Stimulated activated CD8-positive, alpha-beta memory T cell treated with anti-CD3 and anti-CD28 coated beads, Interleukin-2, amount 100 ng/mL, for 1 hour (primary cell): ENCODE measurements at places on chromosomes 16 and 17.

DNA sequence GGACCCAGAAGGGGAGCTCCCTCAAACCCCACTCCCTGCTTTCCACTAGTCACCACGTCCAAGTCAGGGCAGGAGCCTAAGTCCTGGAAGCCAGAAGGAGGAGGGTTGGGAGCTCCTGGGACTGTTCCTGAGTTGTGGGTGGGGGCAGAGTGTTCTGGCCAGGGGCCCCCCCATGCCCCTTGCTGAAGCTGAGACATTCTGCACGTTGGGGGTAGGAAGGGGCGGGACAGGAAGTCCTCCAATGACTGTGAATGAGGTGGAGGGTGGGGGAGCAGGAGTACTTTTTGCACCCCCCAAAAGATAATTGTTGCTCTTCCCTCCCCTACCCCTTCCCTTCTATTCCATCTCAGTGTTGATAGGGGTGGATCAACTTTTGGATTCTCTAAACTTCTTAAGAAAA is 21.4 kb upstream of the C17orf113 start:
- no peak for DNase-seq

GRCh38 chr17:77153999-77154586 is 13.3 kb downstream of the SEC14L1 start:
- DNase-seq: no peak

DNA sequence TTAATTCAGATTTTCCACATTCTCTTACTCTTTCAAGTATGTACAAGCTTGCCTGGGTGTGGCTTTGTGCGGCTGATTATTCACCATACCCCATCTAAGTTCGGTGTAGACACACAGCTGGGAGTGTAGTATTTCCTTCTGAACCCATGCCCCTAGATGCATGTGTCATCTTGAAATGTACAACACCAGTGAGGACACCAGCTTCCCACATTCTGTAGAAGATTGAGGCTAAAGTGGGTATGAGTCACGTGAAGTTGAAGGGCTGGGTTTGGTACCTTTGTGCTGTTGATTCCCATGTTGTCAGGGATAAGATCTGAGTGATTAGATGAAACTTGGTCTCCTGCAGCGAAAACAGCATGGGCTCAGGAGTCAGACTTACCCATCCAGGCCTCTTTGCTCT is 14.6 kb upstream of the DHX8 start:
- no peak for DNase-seq

- no peak for DNase-seq
Measured at GRCh38 chr16:55273356-55273755, 50.6 kb upstream of the IRX6 start.

- DNase-seq: no peak
Measured at GRCh38 chr16:87691686-87692079, 74.1 kb downstream of the KLHDC4 start.

DNA sequence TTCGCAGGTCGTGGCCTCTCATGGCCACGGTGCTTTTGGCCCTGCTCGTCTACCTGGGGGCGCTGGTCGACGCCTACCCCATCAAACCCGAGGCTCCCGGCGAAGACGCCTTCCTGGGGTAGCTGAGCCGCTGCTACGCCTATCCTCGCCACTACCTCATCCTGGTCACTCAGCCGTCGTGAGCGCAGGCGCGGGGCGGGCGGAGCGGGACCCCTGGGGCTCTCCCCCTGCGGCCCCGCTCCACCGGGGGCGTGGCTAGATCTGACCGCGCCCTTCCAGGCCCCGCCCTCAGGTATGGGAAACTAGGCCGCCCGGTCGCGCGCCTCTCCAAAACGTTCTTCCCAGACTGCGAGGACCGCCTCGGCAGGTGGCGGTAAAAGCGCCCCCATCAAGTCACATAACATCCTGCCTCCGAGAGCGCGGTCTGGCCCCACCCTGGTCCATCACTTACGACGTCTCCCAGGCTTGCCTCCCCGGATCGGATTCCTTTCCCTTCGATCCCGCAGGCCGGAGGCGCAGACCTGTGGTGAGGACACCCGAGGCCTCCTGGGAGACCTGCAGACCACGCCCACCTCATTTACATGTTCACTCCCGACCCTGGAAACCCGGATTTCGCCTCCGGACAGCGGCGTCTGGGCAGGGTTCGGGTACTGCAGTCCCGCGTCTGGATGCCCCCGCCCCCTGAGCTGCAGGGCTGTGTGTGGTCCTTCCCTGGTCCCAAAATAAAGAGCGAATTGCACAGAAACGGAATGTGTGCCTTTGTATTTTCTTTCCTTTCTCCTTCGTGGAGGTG is 91.5 kb upstream of the TMEM97 start:
- no peak for DNase-seq

DNA sequence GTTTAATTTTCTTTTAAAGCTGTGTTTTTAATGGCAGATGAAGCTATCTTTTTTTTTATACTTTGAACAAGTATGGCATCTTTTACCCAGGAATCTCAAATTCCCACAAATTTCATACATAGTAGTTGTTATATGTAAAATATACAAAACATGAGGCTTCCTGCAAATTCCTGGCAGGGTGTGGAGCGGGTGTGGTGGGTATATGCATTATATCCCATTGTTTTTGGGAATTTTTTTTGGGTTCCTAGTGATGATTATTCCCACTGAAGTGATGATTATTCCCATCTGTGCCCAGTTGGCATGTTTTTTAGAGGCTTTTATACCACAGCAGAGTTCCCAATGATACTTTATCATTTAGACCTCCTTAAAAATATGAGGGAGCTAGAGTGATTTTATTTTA is 320.4 kb downstream of the ZFHX3 start:
- no peak for DNase-seq

GRCh38 chr17:21249920-21250703 is 3.1 kb downstream of the NATD1 start:
- DNase-seq: no peak

DNA sequence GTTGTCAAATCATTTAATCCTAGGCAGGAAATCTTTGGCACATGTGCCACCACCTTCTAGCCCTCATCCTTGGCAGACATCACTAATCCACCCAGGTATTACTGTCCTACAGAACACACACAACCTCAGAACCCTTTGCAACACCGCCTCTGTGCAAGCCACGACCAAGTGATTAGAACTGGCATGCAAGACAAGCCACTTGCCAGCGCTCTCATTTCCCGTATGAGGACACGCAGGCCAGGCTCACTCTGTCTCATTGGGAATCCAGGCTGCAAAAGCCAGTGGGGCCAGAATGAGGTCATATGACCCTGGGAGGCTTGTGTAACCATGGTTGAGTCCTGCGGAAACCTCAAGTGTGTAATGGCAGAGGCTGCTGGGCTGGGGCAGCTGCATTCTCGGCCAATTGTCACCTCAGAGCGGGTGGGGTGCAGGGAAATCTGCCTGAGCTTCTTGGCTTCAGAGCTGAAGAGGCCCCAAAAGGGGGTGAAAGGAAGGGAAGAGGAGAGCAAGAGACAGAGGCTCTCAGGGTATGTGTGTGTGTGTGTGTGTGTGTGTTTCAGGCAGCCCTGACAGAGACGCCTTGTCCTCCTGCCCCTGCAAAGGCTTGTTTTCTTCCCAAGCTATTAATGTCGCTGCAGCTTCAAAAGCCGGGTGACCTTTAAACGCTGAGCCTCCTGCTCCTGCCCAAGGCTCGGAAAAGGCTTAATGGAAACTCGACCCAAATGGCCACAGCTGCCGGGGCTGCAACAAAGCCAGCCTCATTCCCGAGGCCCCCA is 43.2 kb upstream of the MRPS23 start:
- no peak for DNase-seq

- no peak for DNase-seq
Measured at GRCh38 chr17:43641416-43641815, 20.3 kb downstream of the MEOX1 start.

DNA sequence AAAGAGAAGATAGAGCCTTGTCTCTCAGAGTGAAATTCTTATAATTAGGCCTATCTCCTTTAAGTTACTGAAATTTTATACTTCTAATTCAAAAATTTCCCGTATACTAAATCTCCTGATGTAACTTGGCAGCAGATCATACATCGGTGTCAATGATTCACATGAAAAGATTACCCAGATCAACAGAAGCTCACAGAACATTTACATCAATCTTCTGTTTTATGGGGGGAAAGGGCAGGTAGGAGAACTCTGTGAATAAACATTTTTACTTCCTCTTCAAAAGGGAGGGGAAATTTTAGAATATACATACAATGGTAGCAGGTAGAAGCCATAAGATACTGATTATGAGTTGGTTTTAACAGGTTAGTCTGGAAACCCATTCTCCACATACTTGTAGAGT is 43.1 kb downstream of the PHLPP2 start:
- no peak for DNase-seq

- DNase-seq: no peak
Measured at GRCh38 chr16:71536752-71537499, 10.7 kb downstream of the CHST4 start.

- DNase-seq: no peak
Measured at GRCh38 chr17:6517062-6517461, 39.3 kb downstream of the PITPNM3 start.

- DNase-seq: no peak
Measured at GRCh38 chr17:78884876-78885667, 17.9 kb downstream of the CEP295NL start.

DNA sequence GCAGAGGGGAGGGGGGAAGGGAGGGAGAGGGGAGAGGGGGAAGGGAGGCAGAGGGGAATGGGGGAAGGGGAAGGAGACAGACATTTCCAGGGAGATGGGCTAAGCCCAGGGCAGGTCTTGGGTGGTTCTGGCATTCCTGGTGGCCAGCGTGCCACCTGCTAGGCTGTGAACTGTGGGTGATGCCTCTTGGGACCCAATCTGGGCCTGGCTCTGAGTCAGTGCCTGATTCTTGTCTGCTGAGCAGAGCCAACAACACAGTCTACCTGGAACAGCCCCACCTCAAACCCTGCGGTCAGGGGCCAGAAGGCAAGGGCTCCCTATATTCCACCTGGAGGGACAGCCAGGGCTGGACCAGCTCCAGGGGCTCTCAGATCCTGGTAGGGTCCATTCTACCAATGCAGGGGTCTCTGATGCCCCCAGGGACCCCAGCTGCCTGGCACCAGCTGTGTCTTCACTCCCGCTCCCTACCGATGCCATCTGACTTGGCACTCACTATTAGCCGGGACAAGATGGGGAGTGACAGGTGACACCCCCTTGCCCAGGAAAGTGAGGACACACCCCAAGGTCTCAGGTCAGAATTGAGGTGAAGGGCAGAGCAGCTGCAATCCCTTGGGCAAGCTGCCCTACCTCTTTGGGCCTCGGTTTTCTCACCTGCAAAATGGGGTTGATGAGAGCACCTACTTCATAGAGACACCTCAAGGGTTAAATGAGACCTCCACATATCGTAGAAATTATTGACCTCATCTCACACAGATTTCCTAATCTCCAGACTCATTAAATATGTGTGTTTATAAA is 87.2 kb downstream of the LITAF start:
- DNase-seq: no peak

GRCh38 chr17:19398301-19399181 is 11.6 kb upstream of the MFAP4 start:
- DNase-seq: no peak

DNA sequence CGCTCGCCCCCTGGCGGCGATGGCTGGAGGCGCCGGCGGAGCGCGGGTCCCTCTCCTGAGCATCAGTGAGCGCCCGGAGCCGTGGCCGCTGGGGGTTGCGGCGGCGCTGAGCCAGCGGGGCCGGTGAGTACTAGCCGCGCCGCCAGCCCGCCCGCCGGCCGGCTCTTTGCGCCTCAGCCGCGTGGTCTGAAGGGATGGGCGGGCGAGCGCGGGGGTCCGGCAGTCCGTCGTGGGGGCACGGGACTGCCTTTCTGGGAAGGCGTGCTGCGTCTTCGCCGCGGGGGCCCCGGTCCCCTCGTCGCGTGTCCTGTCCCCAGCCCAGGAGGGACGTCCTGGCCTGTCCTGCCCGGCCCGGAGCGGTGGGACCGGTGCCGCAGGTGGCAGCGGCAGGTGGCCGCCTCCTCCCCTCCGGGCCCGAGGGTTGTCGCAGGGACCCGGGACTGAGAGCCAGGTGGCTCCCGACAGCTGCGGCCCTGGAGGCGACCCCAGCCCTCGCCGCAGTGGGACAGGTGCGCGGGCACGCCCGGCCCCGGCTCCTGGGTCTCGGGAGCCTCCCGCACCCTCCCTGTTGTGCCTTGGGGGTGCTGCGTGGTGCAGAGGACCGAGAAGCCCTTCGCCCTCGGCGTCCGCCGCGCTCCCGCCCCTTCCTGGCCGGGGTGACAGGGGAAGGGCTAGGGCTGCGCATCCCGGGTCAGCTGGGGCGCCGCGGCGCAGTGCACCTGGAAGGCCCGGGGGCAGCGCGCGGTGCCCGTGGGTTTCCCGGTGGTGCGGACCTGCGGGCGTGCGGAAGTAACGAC is at the start of gene SPECC1:
TSS of gene SPECC1 (plus strand) at position 58 of the 797 bp plus-strand sequence. CDS start 87,293 bp downstream, outside the sequence.
- peak; percentile 73 for DNase-seq

- peak; percentile 53 for DNase-seq
Measured at GRCh38 chr17:77882481-77883212, 75.9 kb upstream of the TNRC6C start.

- DNase-seq: no peak
Measured at GRCh38 chr16:61002479-61003204, 1033.6 kb downstream of the CDH8 start.

GRCh38 chr17:28335959-28336871 is 654 bp downstream of the TNFAIP1 start:
- DNase-seq: no peak

DNA sequence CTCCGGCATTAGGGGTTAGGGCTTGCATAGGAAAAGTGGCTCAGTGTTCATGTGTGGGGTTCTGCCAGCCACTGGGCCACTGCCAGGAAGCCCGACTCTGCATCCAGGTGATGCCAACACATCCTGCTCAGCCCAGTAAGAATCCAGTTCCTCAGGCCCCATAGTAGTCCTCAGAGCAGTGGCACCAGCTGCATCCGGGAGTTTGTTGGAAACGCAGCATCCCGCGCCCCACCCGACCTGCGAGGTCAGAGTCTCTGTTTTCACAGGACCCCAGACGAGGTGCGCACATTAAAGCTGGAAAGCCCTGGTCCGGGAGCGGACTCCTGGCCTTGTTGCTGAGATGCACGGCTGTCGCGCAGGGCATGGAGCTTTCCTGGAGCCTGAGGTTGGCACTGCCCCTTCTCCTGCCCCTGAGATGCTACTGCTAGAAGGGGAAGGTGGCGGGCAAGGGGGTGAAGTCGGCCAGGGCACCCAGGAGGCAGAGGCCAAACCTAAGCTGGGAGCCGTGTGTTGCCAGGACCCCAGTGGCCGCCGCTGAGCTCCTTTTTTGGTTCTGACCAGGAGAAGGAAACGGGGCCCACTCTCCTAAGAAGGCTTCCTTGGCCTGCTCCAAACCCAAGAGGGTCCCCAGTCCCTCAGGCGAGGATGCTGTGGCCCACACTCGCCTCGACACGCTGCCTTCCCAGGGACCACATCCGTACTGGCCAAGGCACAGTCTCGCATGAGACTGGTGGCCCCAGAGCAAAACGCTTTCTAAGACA is 44.4 kb downstream of the NOS2 start:
- no peak for DNase-seq

GRCh38 chr16:56932721-56933619 is 1.0 kb downstream of the HERPUD1 start:
- no peak for DNase-seq

- DNase-seq: no peak
Measured at GRCh38 chr16:70156207-70156978, 17.2 kb upstream of the CLEC18C start.

DNA sequence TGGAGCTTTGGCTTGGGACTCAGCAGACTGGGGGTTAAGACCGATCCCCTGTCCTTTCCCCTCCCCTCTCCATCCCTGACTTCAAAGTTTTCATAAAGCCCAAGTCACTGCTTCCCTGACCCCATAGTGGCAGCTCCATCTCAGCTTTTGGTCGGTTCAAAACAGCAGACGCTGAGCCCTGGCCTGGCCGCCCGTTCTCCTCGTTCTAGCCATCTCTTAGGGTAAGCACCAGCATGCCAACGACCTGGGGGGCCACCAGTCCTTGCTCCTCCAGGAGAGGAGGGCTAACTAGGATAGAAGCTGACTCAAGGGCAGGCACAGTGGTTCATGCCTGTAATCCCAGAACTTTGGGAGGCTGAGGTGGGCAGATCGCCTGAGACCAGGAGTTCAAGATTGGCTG is 1.5 kb upstream of the HIGD1B start:
- no peak for DNase-seq
